ENCODE measurements at places on chromosomes 5 and 9.

DNA sequence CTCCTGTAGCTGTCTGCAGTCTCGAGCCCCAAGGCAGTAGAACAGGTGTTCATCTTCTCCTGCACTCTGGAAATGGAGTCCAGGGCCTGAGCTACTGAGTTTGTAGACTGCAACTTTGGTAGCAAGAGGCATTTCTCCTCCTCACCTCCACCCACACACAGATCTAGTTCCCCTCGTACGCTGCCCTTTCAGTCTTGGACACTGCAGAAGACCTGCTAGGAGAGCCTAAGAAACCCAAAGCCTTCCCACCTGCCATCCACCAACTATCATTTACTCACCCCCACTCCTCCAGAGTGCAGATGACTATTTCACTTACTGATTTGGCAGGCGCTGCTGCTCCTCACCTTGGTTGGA lies 59.0 kb downstream of the KCNIP1 start:
- no peak for DNase-seq

DNA sequence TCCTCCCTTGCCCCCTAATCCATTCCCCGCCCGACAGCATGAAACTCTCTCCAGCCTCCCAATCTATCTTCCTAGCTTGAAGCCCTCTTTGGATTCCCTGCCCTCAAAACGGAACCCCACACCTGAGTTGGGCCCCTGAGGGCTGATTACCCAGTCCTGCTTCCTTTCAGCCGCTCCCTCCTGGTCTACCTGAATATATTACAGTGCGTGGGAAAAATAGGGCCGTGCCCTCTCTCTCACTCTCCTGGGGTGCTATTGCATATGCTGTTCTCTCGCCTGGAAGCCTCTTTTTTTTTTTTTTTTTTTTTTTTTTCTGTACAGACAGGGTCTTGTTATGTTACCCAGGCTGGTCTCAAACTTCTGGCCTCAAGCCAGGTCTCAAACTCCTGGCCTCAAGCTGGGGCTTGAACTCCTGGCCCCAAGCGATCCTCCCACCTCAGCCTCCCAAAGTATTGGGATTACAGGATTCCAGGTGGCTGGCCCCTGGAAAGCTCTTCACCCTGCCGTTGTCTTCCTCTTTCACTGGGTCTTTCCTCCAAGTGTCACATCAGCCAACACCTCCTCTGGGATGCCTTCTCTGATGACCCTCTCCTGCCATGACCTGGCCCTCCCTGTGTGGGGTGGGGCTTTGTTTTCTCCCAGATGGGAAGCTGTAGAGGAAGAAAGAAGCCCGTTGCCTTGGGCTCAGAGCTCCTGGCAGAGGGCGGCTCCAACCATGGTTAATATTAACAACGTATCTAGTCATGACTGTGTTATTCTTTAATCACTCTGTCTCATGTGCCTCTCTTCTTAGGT lies 8.2 kb downstream of the DNM1 start:
- DNase-seq = no peak

DNA sequence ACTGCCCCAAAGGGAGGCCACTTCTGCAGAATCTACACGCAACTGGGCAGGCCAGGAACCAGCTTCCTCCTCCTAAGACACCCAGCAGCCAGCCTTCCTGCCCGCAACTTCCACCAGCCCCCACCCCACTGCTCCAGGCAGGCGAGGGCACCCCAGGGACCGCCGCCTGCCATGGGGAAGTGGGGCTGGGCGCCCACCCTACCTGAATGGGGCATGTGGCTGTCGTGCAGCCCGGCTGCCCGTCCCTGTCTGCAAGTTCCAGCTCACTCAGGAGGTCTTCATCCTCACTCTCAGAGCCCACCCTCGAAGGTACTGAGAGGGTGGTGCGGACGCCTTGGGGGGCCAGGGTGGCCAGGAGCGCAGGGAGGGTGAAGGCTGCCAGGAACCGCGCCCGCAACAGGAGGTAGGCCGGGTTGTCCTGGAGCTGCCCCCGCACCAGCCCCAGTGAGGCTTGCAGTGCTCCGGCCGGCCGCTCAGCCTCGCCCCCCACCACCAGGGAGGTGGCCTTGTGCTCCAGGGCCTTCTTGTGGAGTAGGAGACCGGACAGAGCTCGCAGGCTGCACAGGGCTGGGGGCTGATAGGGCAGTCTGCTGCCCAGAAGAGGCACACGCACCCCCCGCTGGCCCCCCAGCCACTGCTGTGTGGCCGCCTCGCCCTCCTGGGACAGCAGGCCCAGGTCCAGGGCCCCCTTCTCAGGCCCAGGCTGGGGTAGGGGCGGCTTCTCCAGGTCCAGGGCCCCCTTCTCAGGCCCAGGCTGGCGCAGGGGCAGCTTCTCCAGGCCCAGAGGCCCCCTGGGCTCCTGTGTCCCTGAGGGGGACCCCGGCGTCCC lies 4.1 kb upstream of the CARD9 start:
- no peak for DNase-seq

DNA sequence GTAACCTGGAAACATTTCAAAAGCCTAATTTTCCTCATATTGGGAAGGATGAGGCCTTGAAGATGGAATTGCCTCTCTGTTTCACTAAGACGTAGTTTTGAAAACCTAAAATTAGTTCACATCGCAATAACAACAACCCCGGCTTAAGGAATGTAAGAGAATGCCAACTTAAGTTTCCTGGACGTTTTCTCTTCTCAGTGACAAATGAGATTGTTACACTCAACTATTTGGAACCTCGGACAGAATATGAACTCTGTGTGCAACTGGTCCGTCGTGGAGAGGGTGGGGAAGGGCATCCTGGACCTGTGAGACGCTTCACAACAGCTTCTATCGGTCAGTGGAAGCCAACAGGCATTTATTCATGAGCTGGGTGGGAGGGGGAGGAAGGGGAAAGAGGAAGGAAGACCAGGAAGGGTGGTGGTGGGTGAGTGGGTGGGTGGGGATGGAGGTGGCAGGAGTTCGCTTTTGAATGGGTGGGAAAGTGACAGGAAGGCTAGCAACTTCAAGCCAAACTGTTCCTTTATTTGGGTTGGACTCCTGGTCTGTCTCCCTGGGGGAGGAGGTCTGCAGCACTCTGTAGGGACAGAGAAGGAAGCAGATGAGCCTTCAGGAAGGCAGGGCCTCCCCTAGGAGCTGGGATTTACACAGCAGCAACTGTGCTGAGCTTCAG lies 83.4 kb downstream of the TEK start:
- no peak for DNase-seq

GRCh38 chr5:61824396-61824795 lies 481.6 kb upstream of the KIF2A start:
- DNase-seq = no peak

DNA sequence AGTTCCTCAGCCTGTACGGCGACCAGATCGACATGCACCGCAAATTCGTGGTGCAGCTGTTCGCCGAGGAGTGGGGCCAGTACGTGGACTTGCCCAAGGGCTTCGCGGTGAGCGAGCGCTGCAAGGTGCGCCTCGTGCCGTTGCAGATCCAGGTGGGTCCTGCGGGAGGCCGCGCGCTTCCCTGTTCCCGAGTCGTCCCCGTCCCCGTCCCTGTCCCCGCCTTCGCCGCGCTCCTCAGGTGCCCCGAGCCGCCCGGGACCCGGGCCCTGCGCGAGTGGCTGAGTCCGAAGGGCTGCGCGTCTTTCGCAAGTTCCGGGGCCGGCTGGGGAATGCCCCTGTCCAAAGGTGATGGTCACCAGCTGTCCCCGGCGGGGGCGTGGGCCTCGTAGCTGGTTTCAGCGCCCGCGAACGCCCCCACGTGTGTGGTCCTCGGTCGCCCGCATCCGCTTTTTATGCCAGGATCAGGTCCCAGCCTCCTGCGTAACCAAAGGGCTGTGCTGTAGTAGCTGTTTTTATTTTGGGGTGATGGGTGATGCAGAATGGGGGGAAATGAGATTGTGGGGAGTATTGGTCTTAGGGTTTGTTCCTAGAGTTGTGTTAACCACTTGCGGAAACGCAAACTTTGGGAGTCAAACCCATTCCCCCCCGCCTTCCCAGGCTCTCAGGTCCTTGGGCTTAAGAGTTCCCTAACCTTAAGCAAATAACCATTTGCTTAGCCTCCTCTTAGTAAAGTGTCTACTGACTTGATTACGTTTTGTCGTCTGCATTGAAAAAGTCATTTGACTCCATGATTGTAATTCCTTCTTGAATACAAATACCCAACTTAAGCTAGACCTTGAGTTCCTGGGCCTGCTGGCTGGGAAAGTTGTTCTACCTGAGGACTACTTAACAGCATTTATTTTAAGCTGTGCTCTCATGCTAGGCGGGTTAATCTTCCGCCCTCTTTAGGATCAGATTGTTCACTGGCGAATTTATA lies 663 bp downstream of the ISOC1 start:
- peak; percentile 19 for DNase-seq

DNA sequence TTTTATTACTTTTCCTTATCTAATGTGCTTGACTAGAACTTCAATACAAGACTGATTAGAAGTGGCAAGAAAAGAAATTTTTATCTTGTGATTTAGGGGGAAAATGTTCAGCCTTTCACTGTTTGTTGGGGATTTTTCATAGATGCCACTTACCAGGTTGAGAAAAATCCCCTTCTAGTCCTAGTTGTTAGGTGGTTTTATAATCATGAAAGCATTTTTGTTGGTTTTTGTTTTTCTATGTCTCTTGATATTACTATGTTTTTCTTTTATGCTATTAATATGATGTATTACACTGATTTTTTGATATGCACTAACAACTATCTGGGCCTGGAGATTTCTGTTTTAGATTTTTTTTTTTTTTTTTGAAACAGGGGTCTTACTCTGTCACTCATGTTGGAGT lies 134.0 kb downstream of the PARP8 start:
- DNase-seq = no peak

DNA sequence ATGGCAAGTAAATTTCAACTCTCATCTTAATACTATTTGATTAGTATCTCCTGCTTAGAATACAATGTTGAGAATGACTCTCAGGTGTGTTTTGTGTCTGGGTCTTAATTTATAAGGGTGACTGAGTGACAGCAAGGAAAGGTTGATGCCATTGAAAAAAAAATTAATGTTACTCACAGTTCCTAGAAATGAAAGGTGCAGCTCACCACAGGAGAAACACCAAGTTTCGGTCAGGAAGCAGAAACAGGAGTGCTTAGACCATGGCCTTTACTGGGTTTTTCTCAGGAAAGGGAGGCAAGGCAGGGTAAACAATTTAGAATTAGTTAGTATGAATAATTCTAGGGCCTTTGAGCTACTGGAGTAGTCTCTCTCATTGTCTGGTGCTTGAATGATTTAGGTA lies 159.2 kb upstream of the C9orf72 start:
- DNase-seq = no peak

All from stimulated activated CD8-positive, alpha-beta memory T cell treated with anti-CD3 and anti-CD28 coated beads, Interleukin-7, amount 100 ng/mL, for 24 hours (primary cell).